ENCODE measurements at places on chromosomes 16 and 17.

- no peak for DNase-seq
Measured at GRCh38 chr17:49565948-49566491, 9.7 kb upstream of the NXPH3 start.

DNA sequence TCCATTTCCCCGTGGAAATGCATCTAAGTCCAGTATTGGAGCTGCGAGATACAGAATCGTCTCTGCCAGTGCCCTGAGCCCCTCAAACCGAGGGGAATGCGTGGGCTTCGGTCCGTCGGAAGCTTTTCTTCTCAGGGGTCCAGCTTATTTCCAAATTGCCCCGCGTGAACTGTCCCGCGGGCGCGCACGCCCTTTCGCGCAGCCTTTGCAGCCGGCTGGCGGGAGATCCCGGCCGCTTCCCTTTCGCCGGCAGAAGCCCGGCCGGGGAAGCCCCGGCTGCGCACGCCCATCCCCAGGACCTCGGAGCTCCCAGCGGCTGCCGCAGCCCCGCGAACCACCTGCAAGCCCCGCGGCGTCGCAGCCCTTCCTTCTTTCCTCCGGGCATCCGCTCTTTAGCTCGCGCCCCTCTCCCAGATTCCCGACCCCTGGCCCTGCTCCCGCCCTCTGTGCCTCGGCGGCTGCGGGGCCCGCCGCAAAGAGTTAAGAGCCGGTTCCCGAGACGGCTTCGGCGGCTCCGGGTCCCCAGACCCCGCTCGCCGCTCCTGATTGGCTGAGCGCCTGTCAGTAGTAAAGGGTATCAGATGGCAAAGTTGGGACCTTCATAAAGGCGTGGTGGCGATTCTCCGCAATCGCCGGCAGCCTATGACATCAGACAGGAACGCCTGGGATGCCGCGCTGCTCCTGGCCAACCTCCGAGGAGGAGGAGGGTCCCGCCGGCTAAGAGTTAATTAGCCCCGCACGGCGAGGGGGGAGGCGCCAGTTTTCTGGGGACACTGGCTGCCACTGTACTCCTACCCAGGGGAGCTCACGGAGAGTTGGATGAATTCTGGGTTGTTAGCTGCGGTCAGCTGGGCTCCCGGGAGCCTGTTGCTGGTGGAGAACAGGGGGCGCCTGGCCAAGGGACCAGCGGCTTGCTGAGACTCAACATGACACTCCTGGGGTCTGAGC, at the start of gene MYOCD:
TSS of gene MYOCD (plus strand) at position 628 of the 948 bp plus-strand sequence. CDS start at position 927, 299 bp downstream.
- no peak for DNase-seq

DNA sequence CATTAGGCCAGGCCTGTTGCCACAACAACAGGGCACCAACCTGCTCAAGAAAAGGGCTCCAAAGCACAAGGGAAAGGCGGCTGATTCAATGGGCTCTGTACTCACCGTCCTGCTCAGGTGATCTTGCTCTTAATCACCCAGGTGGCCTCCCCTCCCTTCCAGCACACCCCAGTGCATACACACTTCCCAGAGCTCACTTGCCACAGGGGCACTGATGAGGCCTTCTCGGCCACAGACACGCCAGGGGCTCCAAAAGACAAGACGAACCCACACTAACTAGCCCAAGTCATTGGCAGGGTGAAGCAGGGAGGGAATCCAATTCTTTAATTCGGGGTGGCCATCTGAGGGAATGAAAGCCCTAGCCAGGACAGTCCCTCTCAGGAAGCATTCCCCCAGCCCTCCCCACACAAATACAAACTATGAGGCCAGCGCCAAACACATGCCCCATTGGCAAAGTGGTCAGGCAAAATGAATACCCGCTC, 1.4 kb downstream of the MYO18A start:
- DNase-seq, result no peak

DNA sequence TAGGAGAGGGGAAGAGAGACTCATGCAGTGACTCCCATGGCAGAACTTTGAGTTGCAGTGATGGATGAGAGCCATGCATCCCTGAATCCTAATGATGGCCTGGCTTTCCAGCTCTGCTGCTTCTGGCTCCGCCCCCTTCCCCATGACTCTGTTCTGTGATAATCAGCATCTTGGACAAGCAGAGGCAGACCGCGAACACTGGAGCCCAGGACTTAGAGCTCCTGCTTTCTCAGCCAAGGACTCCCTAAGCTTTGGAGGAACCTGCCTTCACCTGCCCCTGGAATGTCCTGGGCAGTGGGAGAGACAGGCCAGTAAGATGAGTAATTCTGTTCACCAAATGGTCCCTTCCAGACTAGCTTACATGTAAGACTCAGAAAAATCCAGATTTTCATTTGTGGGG, 12.5 kb downstream of the CCDC92B start:
- DNase-seq, result no peak

DNA sequence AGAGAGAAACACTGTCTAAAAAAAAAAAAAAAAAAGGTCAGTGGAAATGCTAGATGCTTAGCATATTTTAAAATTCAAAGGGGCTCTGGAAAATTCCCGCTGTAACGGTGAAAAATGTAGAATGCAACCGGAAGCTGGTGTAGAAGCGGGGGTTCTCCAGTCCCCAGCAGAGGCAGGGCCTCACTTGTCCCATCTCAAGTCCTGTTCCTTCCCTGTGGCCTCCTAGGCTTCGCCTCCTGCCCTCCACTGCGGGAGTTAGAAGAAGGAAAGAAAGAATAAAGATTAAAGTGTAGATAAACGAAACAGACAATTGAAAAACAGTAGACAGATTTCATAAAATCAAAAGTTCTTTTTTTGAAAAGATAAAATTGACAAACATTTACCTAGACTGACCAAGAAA, 14.8 kb upstream of the ZNF287 start:
- DNase-seq, result no peak

- DNase-seq, result no peak
Measured at GRCh38 chr17:35716897-35717465, 14.5 kb upstream of the RASL10B start.

GRCh38 chr16:67544329-67544841, 15.8 kb downstream of the RIPOR1 start:
- DNase-seq, result no peak

DNA sequence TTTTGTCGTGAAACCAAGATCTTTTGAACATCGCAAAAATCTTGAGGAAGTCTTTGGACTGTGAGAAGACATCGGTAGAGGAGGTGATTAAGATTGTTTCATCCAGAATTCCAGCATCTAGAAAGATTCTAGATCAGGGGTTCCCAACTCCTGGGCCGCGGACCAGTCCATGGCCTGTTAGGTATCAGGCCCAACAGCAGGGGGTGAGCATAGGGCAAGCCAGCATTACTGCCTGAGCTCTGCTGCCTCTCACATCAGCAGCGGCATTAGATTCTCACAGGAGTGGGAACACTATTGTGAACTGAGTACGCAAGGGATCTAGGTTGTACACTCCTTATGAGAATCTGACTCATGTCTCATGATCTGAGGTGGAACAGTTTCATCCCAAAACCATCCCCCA, 600.6 kb upstream of the CDH11 start:
- DNase-seq, result no peak

DNA sequence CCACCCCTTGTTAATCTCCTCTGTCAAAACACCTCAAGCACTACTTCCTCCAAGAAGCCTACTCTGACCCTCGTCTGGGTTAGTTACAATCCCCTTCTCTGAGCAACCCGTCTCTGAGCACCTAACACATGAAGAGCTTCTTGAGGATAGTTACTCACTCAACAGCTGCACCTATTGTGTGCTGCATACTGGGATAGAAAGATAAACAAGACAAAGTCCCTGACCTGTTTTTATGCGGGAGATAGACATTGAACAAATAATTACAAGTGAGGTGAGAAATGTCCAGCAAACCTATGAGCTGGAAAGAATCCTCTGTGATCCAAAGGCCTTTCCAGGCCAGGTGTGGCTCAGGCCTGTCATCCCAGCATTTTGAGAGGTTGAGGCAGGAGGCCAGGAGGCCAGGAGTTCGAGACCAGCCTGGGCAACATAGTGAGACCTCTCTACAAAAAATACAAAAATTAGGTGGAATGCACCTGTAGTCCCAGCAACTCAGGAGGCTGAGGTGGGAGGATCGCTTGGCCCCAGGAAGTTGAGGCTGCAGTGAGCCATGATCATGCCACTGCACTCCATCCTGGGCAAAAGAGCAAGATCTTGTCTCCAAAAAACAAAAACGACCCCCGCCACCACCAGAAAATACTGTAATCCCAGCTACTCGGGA, 5.5 kb upstream of the ZNF771 start:
- DNase-seq, result no peak

DNA sequence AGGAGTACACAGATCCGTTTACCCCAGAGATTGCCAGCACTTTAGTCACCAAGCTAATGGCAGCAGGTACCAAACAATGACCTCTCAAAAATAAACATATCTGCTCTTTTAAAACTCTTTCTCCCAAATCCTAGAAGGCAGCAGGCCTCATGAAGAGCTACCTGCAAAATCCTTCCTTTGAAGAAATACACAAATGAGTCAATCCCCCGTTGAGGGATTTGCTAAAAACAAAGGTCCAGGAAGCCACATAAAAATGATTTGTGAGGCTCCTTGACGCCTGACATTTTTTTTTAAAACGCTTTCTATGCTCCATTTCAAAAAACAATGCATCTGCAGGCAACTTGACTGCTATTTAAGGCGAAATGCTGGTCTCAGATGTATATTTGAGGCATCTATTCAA, 58.2 kb downstream of the NACA2 start:
- no peak for DNase-seq

DNA sequence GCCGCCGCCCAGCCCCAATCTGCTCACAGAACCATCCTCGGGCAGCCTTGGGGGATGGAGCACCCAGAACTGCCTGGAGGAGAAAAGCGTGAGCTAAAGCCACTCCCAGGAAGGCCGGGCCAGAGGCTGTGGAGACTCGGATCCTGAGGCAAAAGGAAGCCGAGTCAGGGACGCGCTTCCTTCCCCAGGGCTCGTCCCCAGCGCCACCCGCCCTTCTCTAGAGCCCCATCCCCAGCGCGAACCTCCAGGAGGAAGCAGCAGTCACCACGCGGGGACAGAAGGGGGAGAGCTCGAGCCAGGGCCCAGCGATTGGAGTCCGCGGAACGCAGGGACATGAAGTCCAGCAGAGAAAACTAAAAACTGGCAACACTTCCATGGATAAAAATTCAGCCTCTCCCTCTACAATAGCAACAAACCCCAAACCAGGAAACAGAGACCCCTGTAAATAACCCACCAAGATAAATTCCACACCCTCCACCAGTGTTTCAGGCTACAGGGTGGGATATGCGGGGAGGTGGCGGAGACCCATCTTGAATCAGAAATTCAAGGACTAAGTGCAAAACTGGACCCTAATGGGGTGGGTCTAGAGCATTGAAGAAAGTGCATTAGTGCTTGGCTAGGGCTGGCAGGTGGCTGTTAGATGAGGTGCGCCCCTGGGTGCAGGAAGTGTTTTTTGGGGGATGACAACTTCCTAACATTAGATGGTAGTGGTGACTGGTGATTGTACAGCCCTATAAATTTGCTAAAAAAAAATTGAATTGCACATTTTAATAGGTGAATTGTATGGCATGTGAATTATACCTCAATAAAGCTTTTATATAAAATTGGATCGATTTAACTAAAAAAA, 116.1 kb upstream of the METRNL start:
- no peak for DNase-seq

- DNase-seq, result no peak
Measured at GRCh38 chr17:77374170-77374936, 233.6 kb downstream of the SEC14L1 start.

DNA sequence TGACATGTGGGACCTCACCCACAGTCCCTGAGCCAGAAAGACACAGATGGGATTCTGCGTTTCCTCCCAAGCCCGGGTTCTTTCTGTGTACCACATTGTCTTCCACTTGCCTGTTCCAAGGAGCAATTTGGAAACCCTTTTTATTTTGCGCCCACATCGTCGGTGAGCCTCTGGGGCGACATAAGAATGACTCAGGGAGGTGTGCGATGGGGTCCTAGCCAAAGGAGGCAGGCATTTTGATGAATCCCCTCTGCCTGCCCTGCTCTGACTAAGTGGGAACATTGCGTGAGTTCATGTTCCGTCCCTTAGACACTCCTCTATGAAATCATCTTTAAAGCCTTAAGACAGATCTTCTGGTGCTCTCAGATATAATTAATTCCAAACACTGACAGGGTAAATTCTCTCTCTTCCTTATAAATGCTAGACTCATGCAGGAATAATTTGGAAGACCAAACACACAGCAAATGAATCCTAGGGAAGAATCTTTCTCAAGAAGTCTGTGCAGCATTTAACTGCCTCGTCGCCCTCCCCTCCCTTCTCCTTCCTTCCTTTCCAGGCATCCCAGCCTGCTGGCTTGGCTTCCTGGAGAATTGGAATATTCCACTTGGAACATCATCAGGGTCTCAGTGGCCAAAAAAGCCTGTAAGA, 52.7 kb upstream of the FOXF1 start:
- DNase-seq, result no peak

DNA sequence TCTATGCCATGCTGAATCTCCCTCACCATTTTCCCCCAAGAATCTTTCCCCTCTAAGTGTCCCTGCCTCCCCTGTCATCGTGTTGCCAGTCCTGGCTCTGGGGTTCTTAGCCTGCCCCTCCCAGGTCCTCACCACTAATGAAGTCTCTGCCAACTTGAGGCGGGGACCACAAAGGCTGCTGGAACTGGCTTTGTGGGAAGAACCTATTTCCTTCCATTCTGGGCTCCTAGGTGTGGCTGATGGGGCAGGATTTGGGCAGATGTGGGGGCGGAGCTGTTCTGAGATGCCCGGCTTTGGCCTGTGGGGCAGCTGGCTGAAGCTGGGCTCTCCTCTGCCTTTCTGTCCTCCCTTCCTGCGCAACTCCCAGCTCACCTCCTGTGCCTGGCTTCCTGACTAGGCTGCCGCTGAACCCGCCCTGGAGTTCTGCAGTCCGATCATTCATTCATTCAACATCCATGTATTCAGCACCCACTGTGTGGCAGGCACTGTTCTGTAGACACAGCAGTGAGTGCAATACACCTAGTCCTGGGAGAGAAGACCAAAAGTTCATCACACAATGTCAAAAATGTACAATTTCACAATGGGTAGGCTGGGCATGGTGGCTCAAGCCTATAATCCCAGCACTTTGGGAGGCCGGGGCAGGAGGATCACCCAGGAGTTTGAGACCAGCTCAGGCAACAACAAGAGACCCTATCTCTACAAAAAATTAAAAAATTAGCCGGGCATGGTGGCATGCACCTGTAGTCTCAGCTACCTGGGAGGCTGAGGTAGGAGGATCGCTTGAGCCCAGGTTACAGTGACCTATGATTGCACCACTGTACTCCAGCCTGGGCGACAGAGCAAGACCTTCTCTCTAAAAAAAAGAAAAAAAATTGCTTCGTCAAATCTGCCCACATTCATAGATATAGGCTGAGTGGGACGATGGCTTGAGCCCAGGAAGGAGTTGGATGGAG, 1.9 kb upstream of the SNN start:
- no peak for DNase-seq
